ENCODE measurements at places on chromosomes 6 and 20.

GRCh38 chr6:53464927-53465460 lies 79.9 kb downstream of the GCLC start:
- no peak for DNase-seq

- DNase-seq: no peak
Observed at GRCh38 chr20:5434116-5434515, 117.4 kb upstream of the PROKR2 start.

DNA sequence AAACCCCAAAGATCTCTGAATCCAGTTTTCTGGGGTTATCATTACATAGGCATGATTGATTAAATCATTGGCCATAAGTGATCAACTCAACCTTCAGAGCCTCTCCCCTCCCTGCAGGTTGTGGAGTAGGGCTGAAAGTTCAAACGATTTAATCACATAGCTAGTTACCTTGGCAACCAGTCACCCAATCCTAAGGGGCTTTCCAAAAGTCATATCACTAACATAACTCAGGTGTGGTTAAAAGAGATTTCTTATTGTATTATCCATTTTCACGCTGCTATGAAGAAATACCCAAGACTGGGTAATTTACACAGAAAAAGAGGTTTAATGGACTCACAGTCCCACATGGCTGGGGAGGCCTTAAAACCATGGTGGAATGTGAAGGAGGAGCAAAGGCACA lies 935.1 kb upstream of the SLC35B3 start:
- DNase-seq: no peak

- DNase-seq: peak; percentile 58
Observed at GRCh38 chr6:24991810-24992467, 56.2 kb upstream of the RIPOR2 start.

DNA sequence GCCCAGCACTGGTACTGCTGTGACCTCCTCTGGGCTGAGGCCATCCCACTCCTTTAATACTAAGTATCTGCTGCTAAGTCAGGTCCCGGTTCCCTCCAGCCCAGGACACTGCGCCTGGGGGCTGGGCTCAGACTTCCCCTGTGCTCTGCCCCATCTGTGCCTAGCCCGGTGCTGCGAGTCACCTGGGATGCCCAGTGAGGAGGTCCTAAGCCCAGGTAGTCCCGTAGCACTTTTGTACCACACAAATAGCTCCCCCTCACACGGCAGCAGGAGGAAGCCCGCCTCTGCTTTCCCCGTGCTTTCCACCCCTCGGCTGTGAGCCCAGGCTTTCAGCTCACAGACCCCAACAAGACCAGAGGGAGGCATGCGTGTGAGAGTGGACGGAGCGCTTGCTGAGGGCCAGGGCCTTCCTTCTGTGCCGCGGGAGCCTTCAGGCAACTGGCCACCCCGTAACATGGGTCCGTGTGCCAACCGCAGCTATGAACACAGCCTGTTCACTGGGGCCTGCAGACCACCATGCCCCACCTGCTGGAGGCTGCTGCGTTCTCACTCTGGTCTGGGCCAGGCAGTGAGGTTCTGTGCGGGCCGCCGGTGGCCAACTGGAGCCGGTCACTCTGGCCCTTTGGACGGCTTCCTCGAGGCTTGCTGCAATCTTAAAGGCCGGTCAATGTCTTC lies 79.9 kb upstream of the MPC1 start:
- no peak for DNase-seq

DNA sequence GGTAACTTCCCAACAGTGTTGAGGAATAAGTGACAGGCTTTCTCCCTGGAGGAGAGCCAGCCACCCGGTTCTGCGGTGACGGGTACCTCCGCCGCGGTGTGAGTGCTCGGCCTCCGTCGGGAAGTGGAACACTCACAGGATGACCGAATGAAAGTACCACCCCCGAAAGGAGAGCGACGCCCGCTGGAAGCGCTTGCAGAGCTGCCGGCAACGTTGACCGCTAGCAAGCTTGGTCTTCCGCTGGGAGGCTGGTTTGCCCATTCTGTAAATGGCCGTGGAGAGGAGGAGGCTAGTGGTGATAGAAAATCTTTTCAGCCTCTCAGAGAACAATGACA lies 614 bp upstream of the TMEM242 start:
- peak; percentile 81 for DNase-seq

GRCh38 chr6:133757335-133757734 lies 131.6 kb upstream of the TCF21 start:
- peak; percentile 21 for DNase-seq

DNA sequence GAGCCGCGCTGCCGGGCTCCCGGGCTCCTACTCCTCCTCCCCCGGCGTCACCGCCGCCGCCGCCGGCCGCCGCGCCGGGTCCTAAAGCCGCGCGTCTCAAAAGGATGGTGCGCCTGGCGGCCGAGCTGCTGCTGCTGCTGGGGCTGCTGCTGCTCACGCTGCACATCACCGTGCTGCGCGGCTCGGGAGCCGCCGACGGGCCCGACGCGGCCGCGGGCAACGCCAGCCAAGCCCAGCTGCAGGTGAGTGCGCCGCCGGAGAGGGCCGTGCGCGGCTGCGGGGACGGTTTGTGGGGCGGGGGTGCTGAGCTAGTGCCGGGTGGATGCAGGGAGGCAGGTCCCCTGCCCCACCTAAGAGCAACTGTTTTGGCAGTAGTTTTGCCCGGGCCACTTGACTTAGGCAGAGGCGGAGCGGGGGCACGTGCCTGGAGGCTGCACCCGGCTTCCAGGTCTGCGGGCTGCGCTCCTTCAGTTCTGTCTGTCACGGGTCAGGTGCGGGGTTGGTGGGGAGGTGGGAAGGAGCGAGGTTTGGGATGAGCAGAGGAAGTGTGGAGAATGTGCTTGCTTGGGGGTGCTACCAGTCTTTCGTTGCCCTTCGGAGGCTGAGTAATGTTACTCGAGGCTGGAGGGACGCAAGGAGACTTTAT lies 722 bp downstream of the ISM1 start:
- peak; percentile 69 for DNase-seq

- DNase-seq: no peak
Observed at GRCh38 chr6:116120430-116120829, 5.5 kb downstream of the COL10A1 start.

DNA sequence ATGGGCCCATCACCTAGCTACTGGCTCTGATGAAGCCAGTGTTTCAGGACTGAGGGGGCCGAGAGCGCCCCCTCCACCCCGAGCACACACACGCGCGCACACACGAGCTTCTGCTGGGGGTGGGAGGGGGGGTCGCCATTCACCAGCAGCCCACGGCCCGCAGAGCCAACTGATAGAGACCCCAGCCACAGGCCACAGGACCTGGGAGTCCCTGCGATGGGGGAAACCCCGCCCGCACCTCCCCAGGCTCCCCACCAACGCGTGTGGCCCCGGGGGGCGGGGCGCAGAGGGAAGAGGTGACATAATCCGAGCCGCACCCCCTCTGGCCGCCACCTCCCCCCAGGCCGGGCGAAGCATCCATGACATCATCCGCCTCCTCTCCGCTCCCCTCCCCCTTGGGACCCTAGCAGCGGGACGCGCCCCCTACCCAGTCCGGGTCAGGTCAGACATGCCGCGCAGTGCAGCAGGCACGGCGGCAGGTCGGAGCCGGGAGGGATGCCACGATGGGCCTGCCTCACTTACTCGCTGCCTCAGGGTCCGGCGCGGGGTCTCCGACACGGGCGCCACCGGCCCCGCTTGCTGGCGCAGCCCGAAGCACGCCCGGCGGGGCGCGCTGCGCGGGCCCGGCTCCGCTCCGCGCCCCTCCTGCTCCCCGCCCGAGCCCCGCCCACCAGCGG lies at the start of gene LZTS3:
LZTS3 (minus strand) TSS at position 617 of the 677 bp plus-strand sequence. CDS start 6,386 bp downstream, outside the sequence.
- DNase-seq: peak; percentile 67

DNA sequence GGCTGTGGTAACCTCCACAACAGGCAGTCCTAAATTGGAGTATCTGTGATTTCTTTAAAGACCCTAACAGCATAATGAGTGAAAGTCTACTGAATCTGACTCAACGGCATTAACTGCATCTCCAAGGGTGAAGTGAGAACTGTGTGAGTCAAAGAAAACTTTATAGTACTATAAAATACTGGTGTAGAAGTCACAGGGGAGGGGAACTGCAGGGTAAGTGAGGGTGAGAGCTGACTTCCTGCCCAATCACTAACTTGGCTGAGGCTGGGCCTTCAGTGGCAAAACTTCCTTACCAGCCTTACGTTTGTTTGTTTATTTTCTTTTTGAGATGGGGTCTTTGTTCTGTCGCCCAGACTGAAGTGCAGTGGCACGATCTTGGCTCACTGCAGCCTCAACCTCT lies 109.8 kb downstream of the PTPRK start:
- DNase-seq: no peak

DNA sequence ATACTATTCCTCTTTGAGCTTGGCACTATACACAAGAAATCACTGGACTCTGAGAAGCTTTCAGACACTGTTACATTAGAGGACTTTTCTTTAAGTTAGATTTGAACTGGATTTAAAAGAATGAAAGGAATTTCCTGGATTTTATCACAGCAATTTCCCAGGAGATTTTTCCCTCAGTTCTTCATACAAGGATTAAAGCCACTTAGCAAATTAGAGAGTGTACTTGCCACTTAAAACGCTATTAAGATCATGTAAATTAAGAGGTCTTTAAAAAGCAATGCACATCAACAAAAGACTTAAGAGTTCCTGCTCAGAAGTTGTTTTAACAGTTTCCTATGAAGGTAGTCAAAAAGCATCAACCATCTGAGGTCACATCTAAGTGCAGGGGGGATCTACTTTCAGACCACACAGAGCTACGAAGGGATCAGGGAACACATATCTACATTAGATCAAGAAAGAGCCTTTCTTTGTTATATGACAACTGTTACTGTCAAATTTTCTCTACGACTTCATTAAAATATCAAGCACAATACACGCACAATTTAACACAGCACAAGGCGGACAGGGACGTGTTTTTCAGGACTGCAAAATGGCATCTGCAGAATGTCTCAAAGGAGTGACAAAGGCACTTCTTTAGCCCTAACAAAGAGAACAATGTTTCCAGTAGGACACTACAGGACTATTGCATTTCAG lies 65.8 kb downstream of the EPB41L2 start:
- peak; percentile 74 for DNase-seq

GRCh38 chr20:49590163-49591017 lies 22.5 kb upstream of the PTGIS start:
- no peak for DNase-seq

- no peak for DNase-seq
Observed at GRCh38 chr6:135257631-135258405, 76.7 kb downstream of the MYB start.

- DNase-seq: no peak
Observed at GRCh38 chr6:145332011-145332410, 403.3 kb downstream of the EPM2A start.

DNA sequence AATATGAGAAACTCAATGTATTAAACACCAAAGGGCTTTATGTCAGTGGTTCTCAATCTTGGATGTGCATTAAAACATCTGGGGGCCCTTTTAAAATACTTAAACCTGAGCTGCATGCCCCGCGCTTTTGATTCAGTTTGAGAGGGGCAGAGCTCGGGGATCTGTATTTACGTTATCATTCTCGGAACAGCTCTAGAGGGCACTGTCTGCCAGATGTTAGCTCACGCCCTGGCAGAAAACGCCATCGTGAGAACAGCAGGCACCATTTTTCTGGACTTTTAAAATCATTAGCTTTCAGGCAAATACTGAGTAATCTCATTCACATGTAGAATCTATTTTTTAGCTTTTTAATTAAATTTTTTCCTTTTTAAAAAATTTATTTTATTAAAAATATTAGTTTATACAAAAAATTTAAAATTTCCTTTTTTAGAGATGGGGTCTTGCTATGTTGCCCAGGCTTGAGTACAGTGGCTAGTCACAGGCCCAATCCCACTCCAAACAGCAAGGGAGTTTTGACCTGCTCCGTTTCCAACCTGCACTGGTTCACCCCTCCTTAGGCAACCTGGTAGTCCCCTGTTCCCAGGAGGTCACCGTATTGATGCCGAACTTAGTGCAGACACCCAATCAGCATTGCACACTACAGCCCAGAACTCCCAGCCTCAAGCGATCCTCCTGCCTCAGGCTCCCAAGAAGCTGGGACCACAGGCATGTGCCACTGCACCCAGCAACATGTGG lies 30.0 kb upstream of the ZNF133 start:
- DNase-seq: no peak

DNA sequence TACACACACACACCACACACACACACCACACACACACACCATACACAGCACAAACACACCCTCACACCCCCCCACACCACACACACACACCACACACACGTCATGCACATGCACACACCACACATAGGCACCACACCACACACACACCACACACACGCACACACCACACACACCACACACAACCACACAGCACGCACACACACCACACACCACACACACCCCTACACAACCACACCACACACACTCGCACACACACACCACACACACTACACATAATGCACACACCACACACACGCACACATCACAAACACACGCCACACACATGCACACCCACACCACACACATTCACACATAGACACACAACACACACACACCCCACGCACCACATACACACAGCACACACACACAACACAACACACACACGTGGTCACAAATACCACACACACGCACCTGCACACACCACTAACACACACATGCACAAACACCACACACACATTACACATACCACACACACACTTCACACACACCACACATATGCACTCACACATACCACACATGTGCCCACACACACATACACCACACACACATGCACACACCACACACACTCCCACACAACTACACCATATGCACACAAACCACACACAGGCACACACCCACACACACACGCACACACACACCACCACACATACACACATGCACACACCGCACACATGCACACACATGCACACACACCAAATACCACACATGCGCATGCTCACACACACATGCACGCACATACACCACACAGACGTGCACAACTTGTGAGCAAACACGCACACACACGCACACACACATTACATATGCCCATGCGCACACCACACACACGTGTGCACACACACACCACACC lies 9.4 kb upstream of the ACSS1 start:
- no peak for DNase-seq

DNA sequence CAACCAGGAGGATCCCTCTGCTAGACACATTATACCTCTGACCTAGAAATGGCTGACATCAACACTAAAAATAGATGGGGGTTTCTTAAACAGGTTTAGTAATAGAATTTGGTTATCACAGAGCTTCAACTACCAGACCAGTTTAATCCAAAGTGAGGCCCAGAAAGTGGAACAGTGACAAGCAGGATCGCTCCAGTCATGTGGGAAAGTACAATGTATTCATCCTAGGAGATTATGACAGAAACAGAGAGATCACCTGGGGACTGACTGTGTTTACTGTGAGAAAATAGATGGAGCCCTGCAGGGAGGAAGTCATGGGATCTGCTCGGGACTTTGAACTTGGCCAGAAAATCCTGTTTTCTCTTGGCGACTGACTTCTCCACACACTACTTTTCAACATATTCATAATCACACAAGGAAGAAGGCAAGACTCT lies 238.7 kb upstream of the SOX4 start:
- no peak for DNase-seq

GRCh38 chr20:53611449-53611894 lies 17.8 kb upstream of the ZNF217 start:
- DNase-seq: peak; percentile 98

All from fibroblast of skin of right biceps (primary cell).